ENCODE measurements at places on chromosomes 4 and X. TPM values are rescaled to one million over a fixed set of nuclear protein-coding genes. Genes with fewer than 3 reads are reported as not detected.

Gene DIPK2B
- not detected for total RNA-seq

- H3K36me3 ChIP-seq = no peaks in the 10 kb centered on the region
- no peak overlapping the region for H3K4me3 ChIP-seq
- peaks cover 2% of the 10 kb centered on the region for H3K27me3 ChIP-seq
Measured at GRCh38 chr4:26235500-26235899, 85.3 kb upstream of the RBPJ start.

Gene ZNF827
- total RNA-seq = 6.0 TPM

GRCh38 chrX:40155589-40156469 lies 58.1 kb upstream of the BCOR start:
- DNase-seq = no peak
- no peak overlapping the region for H3K27ac ChIP-seq
- H3K27me3 ChIP-seq = no peaks in the 10 kb centered on the region
- no peaks in the 10 kb centered on the region for H3K36me3 ChIP-seq

- H3K27ac ChIP-seq = no peak overlapping the region
- H3K27me3 ChIP-seq = no peaks in the 10 kb centered on the region
- no peaks in the 10 kb centered on the region for H3K36me3 ChIP-seq
- DNase-seq = no peak
- no peak overlapping the region for H3K4me3 ChIP-seq
Measured at GRCh38 chrX:78748846-78749245, 1.3 kb downstream of the LPAR4 start.

Gene NAP1L5
- 9.0 TPM for total RNA-seq

Gene OTC
- total RNA-seq = not detected

- DNase-seq = peak; percentile 13
- H3K27ac ChIP-seq = no peak overlapping the region
- no peaks in the 10 kb centered on the region for H3K27me3 ChIP-seq
Measured at GRCh38 chr4:118865091-118865708, 23.5 kb upstream of the SYNPO2 start.

Gene TMPRSS11D
- not detected for total RNA-seq

DNA sequence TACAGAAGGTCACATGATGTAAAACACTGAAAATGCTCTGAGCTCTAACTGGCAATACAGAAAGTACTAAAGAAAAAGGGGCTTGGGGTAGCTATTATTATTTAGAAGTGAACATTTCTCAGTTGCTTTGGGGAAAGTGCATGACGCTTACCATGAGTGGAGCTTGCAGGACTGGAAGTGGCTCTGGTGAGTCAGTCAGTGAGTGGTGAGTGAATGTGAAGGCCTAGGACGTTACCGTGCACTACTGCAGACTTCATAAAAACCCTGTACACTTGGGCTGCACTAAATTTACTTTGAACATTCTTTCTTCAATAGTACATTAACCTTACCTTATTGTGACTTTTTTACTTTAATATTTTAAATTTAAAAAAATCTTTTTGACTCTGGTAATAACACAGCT lies 89.3 kb upstream of the ENPP6 start:
- no peak overlapping the region for H3K27ac ChIP-seq
- no peaks in the 10 kb centered on the region for H3K36me3 ChIP-seq
- no peaks in the 10 kb centered on the region for H3K27me3 ChIP-seq
- H3K4me1 ChIP-seq = peaks cover 15% of the 10 kb centered on the region
- H3K4me3 ChIP-seq = no peak overlapping the region
- no peak for DNase-seq

DNA sequence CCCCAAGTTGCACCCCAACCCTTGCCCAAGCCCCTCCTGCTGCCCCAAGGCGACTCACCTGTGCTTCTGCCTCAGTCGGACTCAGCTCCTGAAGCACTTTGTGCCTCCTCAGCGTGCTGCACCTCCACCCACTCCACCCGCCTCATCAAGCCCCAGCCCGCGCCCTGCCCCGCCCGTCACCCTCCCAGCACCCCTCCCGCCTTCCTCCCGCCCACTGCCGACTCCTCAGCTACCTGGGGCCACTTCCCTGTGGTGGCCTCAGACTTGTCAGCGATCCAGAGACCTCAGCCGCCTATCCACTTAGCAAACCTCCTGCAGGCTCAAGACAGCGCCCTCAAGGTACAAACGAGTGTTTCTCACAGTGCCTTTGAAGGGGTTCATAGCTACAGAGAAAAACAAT lies 19.6 kb upstream of the IQCM start:
- no peaks in the 10 kb centered on the region for H3K27me3 ChIP-seq
- H3K27ac ChIP-seq = no peak overlapping the region
- DNase-seq = no peak
- no peak overlapping the region for H3K4me3 ChIP-seq
- no peaks in the 10 kb centered on the region for H3K36me3 ChIP-seq

DNA sequence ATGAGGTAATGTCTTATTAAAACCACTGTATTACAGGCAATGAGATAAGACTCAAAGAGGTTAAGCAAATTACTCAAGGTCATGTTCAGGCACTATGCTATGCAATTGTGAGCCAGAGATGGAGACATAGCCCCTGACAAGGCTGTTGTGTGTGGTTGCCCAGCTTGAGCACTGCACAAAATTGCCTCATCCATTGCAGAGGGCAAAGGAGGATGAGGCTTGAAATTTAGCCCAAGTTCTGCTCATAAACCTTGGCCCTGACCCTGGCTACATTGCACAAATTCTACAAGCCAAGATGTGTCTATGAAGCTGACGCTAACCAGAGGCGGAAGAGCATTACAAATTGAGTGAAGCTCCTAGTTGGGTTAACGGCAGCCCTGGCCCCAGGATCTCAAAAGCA lies 65.6 kb upstream of the PGM2 start:
- no peak overlapping the region for H3K27ac ChIP-seq
- H3K36me3 ChIP-seq = no peaks in the 10 kb centered on the region
- H3K4me3 ChIP-seq = no peak overlapping the region
- no peak for DNase-seq
- H3K4me1 ChIP-seq = no peaks in the 10 kb centered on the region

Gene RP2
- total RNA-seq = 7.2 TPM

Gene DCUN1D4
- 28.1 TPM for total RNA-seq

DNA sequence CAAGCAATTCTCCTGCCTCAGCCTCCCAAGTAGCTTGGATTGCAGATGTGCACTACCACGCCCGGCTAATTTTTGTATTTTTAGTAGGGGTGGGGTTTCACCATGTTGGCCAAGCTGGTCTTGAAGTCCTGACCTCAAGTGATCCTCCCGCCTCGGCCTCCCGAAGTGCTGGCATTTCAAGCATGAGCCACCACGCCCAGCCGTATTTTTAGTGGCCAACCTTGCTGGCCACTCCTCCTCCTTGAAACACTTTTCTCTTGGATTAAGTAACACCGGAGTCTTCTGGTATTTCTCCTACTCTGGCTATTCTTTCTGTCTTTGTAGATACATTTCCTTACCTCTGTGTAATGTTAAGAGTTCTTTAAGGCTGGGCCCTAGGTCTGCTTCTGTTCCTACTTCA lies 11.1 kb upstream of the RPL39 start:
- H3K4me1 ChIP-seq = no peaks in the 10 kb centered on the region
- H3K4me3 ChIP-seq = no peak overlapping the region
- no peak overlapping the region for H3K27ac ChIP-seq
- DNase-seq = no peak

DNA sequence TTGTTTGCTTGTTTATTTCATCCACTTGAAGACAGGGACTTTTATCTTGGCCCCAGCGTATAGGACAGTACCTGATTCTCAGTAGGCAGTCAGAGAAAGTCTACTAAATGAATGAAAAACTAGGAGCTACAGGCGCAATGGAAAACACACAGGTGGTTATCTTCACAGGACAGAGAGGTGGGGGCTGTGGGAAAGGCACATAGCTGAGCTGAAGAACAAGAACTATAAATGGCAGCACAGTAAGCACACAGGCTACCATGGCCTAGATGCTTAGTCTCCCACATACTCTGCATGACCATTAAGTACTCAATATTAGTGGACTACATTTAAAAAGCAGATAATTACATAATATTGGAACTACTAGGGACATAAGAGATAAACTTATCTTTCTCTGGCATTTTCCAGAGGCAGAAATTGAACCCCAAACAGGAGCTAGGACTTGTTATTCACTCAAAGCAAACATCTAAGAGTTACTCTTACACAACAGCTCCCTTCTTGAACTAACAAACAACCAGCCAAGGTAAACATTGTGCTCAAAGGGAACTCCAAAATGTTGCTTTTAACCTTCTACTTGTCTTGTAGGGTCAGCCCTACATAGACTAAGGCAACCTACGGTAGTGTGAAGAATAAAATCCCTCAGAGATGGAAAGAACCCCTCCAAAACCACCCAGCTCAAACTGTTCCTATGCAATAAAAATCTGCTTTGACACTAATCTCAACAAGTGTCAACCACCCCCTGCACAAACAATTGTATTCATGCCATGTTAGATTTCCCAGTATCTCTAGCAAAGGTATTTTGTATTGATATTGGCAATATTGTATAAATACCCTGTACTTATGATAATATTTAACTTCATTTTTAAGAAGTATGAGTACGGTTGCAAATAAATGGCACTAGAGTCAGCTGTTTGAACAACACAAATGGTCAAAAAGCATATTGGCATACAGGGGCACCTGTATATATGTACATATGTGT lies 593.6 kb downstream of the KLHL13 start:
- H3K27ac ChIP-seq = no peak overlapping the region
- no peak for DNase-seq
- H3K27me3 ChIP-seq = no peaks in the 10 kb centered on the region
- H3K4me1 ChIP-seq = no peaks in the 10 kb centered on the region
- H3K36me3 ChIP-seq = no peaks in the 10 kb centered on the region

Gene ADH1B
- not detected for total RNA-seq

GRCh38 chr4:2642968-2643367 lies 106.5 kb downstream of the FAM193A start:
- no peaks in the 10 kb centered on the region for H3K4me1 ChIP-seq
- no peaks in the 10 kb centered on the region for H3K27me3 ChIP-seq
- peaks cover 61% of the 10 kb centered on the region for H3K36me3 ChIP-seq
- H3K4me3 ChIP-seq = no peak overlapping the region
- no peak overlapping the region for H3K27ac ChIP-seq

DNA sequence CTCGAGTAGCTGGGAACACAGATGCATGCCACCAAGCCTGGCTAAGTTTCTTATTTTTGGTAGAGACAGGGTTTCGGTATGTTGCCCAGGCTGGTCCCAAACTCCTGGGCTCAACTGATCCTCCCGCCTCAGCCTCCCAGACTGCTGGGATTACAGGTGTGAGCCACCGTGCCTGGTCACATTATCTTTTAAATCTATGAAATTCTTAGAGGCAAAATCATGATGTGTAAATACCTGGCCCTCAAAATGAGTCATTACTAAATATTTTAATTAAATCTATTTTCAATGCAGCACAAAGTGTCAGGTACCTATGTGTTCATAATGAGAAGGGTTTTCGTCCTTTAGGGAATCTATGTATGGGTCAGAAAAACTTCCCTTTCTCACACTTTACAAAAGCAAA lies 222.5 kb upstream of the GPC4 start:
- no peaks in the 10 kb centered on the region for H3K36me3 ChIP-seq
- no peak for DNase-seq
- H3K4me3 ChIP-seq = no peak overlapping the region

DNA sequence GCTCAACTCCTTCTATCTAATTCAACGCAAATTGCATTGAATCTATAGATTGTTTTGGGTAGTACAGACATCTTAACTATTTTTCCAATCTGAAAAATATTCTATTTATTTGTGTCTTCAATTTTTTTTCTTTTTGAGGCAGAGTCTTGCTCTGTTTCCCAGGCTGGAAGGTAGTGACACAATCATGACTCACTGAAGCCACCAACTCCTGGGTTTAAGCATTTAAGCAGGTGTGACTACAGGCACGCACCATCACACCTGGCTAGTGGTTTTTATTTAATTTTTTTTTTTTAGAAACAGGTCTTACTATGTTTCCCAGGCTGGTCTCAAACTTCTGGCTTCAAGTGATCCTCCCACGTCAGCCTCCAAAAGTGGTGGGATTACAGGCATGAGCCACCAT lies 98.3 kb downstream of the GK start:
- DNase-seq = no peak
- no peaks in the 10 kb centered on the region for H3K4me1 ChIP-seq
- H3K36me3 ChIP-seq = no peaks in the 10 kb centered on the region
- H3K27me3 ChIP-seq = no peaks in the 10 kb centered on the region

GRCh38 chr4:150156543-150156942 lies 78.3 kb downstream of the DCLK2 start:
- no peaks in the 10 kb centered on the region for H3K36me3 ChIP-seq
- no peaks in the 10 kb centered on the region for H3K4me1 ChIP-seq
- DNase-seq = no peak
- H3K27ac ChIP-seq = no peak overlapping the region
- H3K27me3 ChIP-seq = no peaks in the 10 kb centered on the region

DNA sequence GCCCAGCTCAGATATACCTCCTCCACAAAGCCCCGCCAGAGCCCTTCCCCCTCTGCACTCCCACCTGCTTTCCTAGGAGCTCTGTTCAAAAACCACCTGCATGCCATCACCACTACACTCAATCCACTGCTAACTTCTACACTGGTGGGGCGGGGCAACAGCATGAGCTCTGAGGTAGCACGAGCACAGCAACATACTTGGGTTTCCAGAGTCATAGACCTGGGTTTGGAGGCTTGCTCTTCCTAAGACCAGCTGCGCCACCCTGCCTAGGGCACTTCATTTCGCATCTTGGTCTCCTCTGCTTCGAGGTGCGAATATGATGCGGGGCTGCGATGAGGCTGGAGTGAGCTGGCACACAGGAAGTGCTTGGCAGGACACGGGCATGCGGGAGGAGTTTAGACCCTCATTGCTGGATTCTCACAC lies 3.6 kb downstream of the SASH3 start:
- H3K27me3 ChIP-seq = no peaks in the 10 kb centered on the region
- peaks cover 29% of the 10 kb centered on the region for H3K36me3 ChIP-seq
- peak; percentile 32 for DNase-seq
- H3K4me3 ChIP-seq = peak overlapping the region; percentile 69
- H3K4me1 ChIP-seq = peaks cover 75% of the 10 kb centered on the region

DNA sequence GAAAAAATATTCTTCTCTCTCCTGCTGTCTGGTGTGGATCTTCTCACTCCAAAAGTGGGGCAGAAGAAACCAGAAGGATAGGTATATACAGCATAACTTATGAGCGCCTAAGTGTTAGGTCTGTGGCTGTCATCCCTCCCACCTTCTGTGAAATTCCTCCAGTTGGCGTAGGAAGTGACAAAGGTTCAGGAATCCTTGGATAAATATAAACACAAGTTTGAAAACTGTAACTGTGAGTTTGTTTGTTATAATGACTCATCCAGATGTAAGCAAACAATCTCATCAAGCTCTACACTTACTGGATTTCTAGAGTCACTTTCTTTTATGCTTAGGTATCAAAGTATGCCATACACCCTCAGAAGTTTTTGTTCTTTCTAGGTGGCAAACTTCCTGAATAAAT lies 405.2 kb downstream of the FAT4 start:
- no peaks in the 10 kb centered on the region for H3K4me1 ChIP-seq
- no peak overlapping the region for H3K27ac ChIP-seq
- DNase-seq = no peak
- no peaks in the 10 kb centered on the region for H3K27me3 ChIP-seq
- H3K4me3 ChIP-seq = no peak overlapping the region

Gene COL4A6
- total RNA-seq = not detected

- H3K36me3 ChIP-seq = no peaks in the 10 kb centered on the region
- DNase-seq = no peak
- no peaks in the 10 kb centered on the region for H3K4me1 ChIP-seq
- H3K27me3 ChIP-seq = no peaks in the 10 kb centered on the region
Measured at GRCh38 chr4:123661080-123661737, 264.6 kb downstream of the SPRY1 start.

All from CD4-positive, CD25-positive, alpha-beta regulatory T cell (primary cell).